Kidney epithelial cell (primary cell): ENCODE measurements at places on chromosomes 1 and 21. TPM values are rescaled to one million over a fixed set of nuclear protein-coding genes. Genes with fewer than 3 reads are reported as not detected.

The C8A gene
- not detected in 2 replicates for total RNA-seq

The GJB5 gene
- 0.27 TPM in 1 of 2 replicates, not detected in the other for total RNA-seq

The CYP4X1 gene
- 0.34 TPM in 1 of 2 replicates, not detected in the other for total RNA-seq

The GRHL3 gene
- 12.5 and 12.9 TPM in 2 replicates for total RNA-seq

The NR5A2 gene
- total RNA-seq, result not detected in 2 replicates

The COP1 gene
- total RNA-seq, result 54.9 and 74.2 TPM in 2 replicates

The LAMB3 gene
- 343 and 348 TPM in 2 replicates for total RNA-seq

The SMIM34 gene
- total RNA-seq, result 0.14 TPM in 1 of 2 replicates, not detected in the other

The KCNE2 gene
- total RNA-seq, result not detected in 2 replicates

The MYCL gene
- total RNA-seq, result 6.5 and 8.2 TPM in 2 replicates

The MYBPH gene
- not detected in 2 replicates for total RNA-seq

The SLC9C2 gene
- total RNA-seq, result not detected in 2 replicates

The FAM72A gene
- 1.6 and 2.7 TPM in 2 replicates for total RNA-seq

The CYP2J2 gene
- 1.9 and 3.3 TPM in 2 replicates for total RNA-seq

The TSPAN2 gene
- 7.7 and 7.8 TPM in 2 replicates for total RNA-seq

The CAMK1G gene
- total RNA-seq, result 0.14 and 0.21 TPM in 2 replicates

The TCHH gene
- 0.07 and 0.08 TPM in 2 replicates for total RNA-seq

The LCE1C gene
- not detected in 2 replicates for total RNA-seq

The CLDN19 gene
- total RNA-seq, result 0.08 and 2.5 TPM in 2 replicates

The WLS gene
- 39.2 and 55.0 TPM in 2 replicates for total RNA-seq

The CFAP141 gene
- not detected in 2 replicates for total RNA-seq

The ARMH1 gene
- 4.7 TPM in 1 of 2 replicates, not detected in the other for total RNA-seq

The GJA8 gene
- not detected in 2 replicates for total RNA-seq

The CAPN9 gene
- 0.04 TPM in 1 of 2 replicates, not detected in the other for total RNA-seq

The PPIAL4G gene
- not detected in 2 replicates for total RNA-seq

The EVA1B gene
- total RNA-seq, result 138 and 139 TPM in 2 replicates

The CYP4A11 gene
- not detected in 2 replicates for total RNA-seq

The LDLRAD1 gene
- not detected in 2 replicates for total RNA-seq

The LCE1E gene
- total RNA-seq, result not detected in 2 replicates

The LRP8 gene
- 7.5 and 9.5 TPM in 2 replicates for total RNA-seq

The KRTAP13-2 gene
- total RNA-seq, result not detected in 2 replicates

The TMPRSS15 gene
- total RNA-seq, result not detected in 2 replicates

The NPHP4 gene
- total RNA-seq, result 6.6 TPM in 2 replicates

The TRIM67 gene
- 0.14 and 0.63 TPM in 2 replicates for total RNA-seq

The C1orf94 gene
- not detected in 2 replicates for total RNA-seq

The ERG gene
- total RNA-seq, result 0.29 and 0.34 TPM in 2 replicates

The CD1C gene
- not detected in 2 replicates for total RNA-seq

The LY9 gene
- not detected in 2 replicates for total RNA-seq

The TSACC gene
- total RNA-seq, result 0.25 TPM in 1 of 2 replicates, not detected in the other

The LMX1A gene
- total RNA-seq, result not detected in 2 replicates

The ARHGAP30 gene
- 0.07 and 0.42 TPM in 2 replicates for total RNA-seq

The RPF1 gene
- total RNA-seq, result 55.7 and 65.4 TPM in 2 replicates

The CR2 gene
- 0.04 TPM in 1 of 2 replicates, not detected in the other for total RNA-seq

The POTED gene
- not detected in 2 replicates for total RNA-seq

The MIXL1 gene
- 0.41 and 0.67 TPM in 2 replicates for total RNA-seq

The TIE1 gene
- 6.5 and 7.1 TPM in 2 replicates for total RNA-seq

The CCDC185 gene
- total RNA-seq, result not detected in 2 replicates

The AIM2 gene
- not detected in 2 replicates for total RNA-seq
